Non-pigmented ciliary epithelial cell (primary cell): ENCODE measurements at places on chromosomes 3 and 15.

DNA sequence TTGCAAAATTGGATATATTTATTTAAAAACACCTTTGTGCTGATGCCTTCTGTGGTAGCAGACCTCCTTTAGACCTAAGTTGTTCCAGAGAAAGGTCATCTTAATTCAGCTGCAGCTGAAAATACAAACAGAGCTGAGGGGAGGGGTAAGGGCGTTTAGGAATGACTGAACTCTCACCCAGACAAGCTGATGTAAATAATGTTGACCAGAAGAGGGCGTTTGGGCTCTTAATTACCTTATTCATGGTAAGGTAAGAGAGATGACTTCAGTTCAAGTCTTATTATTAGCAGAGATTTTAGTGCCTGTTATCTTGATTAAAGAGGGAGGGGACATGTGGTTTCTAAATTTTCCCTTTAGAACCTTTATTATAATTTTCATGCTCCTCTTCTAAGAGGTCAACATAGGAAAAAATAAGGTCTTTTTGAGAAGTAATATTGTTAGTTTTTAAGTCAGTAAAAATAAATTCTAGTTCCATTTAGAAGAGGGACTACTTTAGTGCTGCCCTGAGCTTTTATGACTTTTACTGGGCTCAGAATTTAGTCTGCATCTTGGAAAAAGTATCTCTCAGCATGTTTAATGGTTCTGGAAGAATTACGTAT, 46.3 kb downstream of the GPR171 start:
- DNase-seq, result no peak

DNA sequence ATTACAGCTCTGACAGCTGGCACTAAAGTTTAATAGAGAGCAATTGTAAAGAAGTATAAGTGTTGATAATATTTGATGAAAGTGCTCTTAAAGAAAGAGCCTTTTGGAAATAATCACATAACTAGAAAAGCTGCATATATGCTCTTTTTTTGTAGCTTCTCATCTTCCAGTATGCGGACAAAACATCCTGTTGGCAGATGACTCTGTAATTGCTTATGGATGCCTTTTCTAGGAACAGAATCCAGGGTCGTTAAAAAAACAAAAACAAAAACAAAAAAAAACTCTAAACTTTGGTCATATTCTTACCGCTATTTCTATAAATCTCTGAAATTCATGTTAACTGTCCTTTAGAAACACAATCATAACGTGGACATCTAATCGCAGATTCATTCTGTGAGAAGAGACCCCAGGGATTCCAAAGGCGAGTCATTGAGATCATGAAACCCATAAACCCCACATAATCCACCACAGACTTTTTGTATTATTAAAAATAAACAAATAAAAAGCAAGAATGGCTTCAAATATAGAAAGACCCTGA, 109.8 kb downstream of the EPHA3 start:
- no peak for DNase-seq

DNA sequence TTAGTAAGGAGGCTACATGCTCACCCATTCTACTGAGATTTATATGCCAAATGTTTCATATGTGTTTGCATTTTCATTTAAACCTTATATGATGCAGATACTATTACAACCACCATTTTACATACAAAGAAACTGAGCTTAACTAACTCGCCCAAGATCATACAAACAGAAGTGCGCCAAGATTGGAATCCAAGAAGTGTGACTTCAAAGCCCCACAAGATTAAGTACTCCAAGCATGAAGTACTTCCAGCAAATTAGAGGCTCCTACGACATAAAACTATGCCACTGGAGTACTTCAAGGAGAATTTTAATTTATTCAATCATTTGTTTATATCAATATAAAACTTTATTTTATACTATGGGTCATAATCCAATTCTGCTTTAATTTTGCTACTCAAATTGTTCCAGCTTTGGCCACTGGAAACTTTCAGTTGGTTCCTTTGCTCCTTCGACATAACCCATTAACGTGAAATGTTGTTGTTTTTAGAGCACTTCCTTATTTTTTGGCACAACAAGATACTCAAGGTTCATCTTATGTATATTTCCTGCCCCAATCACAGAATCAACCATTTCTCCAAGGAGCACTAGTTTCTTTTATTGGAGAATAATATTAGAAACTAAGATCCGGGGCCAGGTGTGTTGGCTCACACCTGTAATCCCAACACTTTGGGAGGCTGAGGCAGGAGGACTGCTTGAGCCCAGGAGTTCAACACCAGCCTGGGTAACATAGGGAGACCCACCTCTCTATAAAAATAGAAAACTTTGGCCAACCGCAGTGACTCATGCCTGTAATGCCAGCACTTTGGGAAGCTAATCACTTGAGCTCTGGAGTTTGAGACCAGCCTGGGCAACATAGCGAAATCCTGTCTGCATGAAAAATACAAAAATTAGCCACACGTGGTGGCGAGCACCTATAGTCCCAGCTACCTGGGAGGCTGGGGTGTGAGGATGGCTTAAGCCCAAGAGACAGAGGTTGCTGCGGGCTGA, 10.4 kb downstream of the INO80 start:
- no peak for DNase-seq

DNA sequence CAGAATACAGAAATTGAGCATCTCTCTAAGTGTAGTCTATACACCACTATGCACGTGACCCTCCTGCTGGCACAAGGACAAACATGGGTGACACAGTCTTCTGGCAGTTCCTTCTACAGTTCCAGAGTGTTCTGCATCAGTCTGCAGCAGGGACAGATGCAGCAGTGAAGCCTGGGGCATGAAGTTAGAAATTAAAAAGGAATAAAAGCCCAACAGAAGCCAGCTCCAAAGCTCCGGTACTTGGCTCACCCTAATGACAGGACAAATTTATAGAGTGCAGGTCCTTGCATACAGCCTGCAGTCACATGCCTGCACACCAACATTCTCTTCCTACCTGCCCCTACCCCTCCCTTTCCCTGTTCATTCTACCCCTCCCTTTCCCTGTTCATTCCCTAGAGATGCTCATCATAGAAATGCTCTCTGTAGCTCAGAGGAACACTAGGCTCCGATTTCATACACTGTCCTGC, 15.0 kb downstream of the UACA start:
- no peak for DNase-seq
